A549 (cell line): ENCODE measurements at places on chromosomes 1 and 21. TPM values are rescaled to one million over a fixed set of nuclear protein-coding genes. Genes with fewer than 3 reads are reported as not detected.
A peak's percentile ranks its signal among the peaks of the same experiment; 100 is the strongest.

GRCh38 chr21:41877901-41878830, 978 bp downstream of the PRDM15 start:
- DNase-seq, result peak; percentile 7

The RHBDL2 gene
- 3.4 to 3.7 TPM (median 3.6 TPM) in 3 replicates for polyA plus RNA-seq

The PCP4 gene
- polyA plus RNA-seq, result not detected in 3 replicates

DNA sequence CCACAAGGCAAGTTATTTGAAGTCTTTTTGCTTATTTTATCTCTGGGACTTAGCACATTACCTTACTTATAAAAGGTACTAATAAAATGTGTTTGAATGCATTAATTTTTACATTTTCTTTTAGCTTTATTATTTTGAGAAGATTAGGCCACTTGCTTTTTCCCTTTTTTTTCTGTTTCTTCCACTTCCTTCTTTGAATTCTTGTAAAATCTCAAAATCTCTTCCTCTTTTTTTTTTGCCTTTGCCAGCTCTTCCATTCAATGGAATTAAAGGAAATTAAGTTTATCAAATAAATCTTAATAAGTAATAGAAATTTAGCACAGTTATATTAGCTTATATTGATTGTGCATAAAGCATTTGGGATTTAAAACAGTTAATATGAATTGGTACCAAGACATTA, 260.9 kb downstream of the SRGAP2C start:
- no peak for DNase-seq

DNA sequence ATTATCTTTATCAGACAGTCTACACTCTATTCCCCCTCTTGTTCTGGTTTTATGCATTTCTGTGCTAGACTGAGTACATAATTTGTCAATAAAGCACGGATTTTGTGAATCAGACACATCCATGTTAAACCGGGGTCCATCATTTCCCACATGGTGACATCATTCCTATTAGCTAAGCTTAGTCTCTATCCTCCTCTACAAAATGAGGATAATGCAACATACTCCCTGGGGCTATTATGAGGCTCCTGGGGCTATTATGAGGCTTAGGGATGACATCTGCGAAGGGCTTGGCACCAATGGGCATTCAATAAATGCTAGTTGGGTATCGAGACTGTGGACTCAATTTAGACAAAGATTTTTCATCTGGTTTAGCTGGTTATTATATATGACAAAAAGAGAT, 25.1 kb upstream of the APP start:
- no peak for DNase-seq

DNA sequence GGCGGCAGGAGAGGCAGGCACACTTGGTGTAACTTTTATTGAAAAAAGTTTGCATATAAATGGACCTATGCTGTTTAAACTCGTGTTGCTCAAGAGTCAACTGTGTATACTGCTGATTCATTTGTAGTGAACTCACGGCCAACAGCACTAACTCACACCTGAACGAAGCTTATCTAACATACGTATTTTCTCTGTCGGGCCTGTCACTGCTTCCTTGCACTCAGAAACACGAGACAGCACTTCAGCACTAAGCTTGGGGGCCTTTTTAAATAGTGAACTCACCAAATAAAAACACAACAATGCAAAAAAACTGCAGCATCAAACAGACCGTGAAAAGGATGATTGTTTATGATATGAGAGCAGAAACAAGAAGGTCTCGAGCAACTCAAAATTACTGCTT, 58.9 kb upstream of the NEK2 start:
- no peak for DNase-seq

DNA sequence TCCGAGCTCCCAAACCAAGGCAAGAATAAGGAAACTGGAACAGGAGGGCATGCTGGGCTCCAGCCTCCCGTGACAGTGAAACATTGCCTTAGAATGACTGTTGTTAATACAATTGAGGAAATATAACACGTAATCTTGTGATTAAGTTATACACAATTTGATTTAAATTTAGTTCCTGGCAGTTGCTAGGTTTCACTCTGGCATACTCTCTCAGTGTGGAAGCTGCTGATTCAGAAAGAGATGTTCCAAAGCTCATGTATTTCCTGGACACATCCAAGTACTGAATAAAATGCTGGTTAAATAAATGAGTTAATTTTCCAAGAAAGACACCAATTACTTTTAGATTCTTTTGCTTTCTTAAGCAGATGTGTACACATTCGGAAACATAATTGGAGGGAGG, 176.1 kb downstream of the GRIK1 start:
- DNase-seq, result no peak

DNA sequence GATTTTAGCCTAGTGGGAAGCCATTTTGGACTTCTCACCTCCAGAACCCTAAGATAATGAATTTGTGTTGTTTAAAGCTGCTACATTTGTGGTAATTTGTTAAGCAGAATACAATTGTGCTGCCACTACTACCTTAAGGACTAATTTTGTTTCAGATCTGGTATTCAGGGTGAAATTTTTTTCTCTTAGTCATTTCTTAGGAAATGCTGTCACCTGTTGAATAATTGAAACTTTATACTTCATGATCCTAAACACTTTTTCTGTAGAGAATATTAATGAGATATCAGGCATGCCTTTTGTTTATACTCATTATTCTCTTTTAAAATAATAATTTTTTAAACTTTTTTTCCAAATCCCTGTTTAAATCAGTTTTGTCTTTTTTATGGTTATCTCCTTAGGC, 246.8 kb downstream of the TGFB2 start:
- no peak for DNase-seq

The ADGRL2 gene
- 10.8 to 12.8 TPM (median 11.6 TPM) in 3 replicates for polyA plus RNA-seq

The PKP1 gene
- not detected in 3 replicates for polyA plus RNA-seq

- no peak for DNase-seq
Observed at GRCh38 chr1:224624432-224624831, 8.3 kb downstream of the CNIH3 start.
